ENCODE measurements at places on chromosomes 13 and 19.
A peak's percentile ranks its signal among the peaks of the same experiment; 100 is the strongest.

GRCh38 chr13:80276371-80277289 is 64.3 kb downstream of the SPRY2 start:
- no peak for DNase-seq

GRCh38 chr13:110984381-110984780 is 69.5 kb upstream of the ANKRD10 start:
- no peak for DNase-seq

GRCh38 chr19:45103508-45104319 is 10.7 kb downstream of the PPP1R37 start:
- DNase-seq: no peak

GRCh38 chr19:33298146-33298911 is 4.0 kb downstream of the CEBPA start:
- peak; percentile 52 for DNase-seq

- DNase-seq: peak; percentile 29
Observed at GRCh38 chr19:15296841-15297415, 35.4 kb downstream of the BRD4 start.

DNA sequence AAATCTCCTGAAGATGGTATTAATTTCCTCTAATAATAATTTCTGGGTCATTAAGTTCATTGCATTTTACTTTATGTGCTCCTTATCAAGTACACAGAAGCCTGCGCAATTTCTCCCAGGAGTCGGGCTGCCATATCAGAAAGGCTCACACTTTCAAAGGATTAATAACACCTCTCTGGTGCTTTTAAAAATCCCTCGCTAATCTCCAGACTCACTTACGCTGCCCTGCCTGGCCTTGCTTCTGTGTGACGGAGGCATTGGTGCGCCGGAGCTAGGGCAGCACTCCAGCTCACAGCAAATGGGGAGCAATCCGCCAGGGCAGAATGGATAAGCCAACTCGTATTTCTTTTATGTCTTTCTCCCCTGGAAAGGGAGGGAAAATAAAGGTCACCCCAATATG is 300.8 kb downstream of the EFNB2 start:
- DNase-seq: no peak

DNA sequence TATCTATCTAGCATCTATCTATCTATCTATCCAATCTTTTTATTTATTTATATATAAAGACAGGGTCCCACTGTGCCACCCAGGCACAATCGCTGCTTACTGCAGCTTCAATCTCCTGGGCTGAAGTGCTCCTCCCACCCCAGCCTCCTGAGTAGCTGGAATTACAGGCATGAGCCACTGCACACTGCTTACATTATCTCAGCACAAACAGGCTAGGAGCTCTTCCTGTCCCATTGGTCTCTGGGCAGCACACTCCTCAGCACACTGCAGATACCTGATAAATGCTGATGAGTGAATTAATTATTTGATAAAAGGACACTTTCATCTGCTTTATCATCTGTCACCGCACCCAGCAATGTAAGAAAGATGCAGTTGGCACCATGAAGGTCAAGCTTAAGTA is 16.1 kb downstream of the ZNF562 start:
- no peak for DNase-seq

DNA sequence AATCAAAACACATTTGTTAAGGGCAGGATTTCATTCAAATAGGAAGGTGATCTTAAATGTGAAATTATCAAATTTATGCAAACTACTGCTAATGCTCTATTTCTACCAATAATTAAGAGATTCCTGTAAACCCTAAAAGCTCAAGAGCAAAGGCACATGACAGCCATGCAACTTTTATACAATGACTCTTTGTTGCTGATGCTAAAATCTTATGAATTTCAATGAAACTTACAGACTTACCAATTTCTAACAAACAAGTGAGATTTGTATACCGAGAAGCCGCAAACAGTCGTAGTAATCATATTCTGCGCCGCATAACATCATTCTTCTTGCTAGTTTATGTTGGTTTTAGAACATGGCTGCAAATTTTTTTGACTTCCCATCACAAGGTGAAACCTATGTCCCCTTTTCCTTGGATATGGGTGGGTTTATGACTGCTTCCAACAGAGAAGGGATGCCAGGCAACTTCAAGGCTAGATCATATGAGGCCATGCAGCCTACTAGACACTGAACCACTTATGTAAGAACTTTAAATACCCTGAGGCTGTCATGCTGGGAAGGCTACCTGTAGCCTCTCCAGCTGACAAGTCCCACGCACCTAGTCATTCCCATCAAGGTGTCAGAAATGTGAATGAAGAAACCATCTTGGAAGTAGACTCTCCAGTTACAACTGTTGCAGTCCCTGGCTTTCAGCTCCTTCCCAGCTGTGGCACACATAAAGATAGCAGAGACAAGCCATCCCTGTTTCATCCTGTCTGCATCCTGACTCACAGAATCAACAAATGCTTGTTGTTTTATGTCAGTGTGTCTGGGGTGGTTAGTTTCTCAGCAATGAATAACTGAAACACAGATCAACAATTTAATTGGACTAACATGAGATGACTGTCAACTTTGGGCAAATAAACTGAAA is 42.0 kb downstream of the LNX2 start:
- DNase-seq: no peak

- DNase-seq: no peak
Observed at GRCh38 chr13:77048681-77049080, 21.7 kb upstream of the FBXL3 start.

DNA sequence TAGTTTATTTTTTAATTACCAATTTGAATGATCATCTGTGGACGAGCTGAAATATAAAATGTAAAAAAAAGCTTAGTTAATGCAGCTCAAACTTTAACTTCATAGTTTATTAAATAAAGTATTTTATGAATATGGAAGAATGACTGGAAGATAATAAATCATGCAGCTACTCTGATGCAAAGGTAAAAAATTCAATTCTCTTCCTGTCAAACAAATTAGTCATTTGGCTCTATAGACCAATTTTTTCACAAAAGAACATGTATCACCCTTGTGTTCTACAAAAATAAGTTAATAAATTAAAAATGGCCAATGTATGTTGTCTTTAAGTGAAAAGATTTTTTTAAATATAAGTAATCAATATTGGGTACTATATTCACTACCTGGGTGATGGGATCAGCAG is 26.2 kb downstream of the EXOSC8 start:
- DNase-seq: no peak

GRCh38 chr13:31129419-31129818 is 32.3 kb downstream of the HSPH1 start:
- DNase-seq: no peak

DNA sequence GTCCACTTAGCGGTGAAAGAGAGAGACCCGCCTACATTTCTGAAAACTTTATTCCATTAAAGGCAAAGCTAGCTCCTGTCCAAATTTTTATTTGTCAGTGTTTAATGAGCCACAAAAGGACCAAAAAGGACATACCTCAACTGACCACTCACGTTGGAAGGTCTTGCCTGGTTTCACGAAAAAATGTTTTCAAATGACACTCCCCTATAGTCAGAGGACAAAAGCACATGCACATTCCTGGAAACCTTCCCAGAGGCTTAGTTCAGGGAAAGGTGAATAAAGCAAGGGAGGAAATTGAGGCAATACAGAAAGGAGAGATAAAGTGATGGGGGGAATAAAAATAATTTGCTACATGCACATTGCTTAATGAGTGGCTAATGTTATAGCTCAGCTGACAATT is 55.6 kb downstream of the DOCK9 start:
- DNase-seq: no peak

GRCh38 chr19:7159105-7159933 is 89.8 kb downstream of the ZNF557 start:
- DNase-seq: no peak

DNA sequence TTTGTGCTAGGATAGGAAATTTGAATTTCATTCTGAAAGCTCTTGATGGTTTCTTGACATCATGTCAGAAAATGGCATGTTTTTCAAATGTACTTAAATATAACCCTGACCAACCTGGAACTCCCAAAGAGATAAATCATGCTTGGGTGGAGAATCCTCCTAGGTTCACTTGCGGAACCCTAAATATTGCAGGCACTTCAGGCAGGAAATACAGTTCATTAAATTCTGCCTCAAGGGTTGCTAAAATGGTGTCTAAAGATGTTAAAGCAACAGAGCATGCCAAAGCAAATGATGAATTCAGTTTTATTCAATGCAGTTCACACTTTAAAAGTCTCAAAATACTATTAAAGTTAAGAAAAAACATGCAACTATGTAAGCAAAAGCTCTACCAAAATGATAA is 415.9 kb downstream of the SLITRK6 start:
- DNase-seq: no peak

- peak; percentile 49 for DNase-seq
Observed at GRCh38 chr13:31045286-31046081, 113.0 kb downstream of the TEX26 start.

DNA sequence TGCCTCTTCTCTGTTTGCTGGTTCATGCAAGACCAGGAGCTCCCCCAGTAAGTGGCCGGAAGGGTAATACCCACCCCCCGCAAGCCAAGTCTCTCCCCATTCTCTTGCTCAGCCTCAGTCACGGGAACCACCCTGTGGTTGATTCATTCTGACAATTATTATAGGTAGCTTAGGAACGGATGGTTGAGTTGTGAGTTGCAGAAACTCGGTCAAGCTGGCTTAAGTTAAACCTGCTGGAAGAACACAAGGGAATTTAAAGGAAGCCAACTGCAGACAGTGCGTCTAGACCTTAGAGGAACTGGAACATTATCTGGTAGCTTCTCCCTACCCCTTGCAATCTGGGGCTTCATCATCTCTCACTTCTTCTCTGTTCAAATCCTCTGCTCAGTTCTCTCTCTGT is 8.9 kb downstream of the FPR1 start:
- no peak for DNase-seq

DNA sequence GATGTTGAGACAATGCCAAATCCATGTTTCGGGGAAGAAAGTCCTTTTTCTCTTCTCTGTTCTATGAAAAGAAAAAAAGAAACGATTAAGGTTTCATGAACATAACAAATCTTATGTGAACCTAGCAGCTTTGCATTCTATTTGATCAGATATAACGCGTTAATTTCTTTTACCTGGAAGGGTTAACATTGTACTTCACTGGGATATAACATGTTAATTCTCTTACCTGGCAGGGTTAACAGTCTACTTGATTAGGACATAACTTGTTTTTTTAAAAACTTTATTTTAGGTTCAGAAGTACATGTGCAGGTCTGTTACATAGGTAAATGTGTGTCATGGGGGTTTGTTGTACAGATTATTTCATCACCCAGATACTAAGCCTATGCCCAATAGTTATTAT is 68.8 kb downstream of the CPAMD8 start:
- no peak for DNase-seq

GRCh38 chr13:59346999-59347723 is 816.6 kb downstream of the DIAPH3 start:
- no peak for DNase-seq

DNA sequence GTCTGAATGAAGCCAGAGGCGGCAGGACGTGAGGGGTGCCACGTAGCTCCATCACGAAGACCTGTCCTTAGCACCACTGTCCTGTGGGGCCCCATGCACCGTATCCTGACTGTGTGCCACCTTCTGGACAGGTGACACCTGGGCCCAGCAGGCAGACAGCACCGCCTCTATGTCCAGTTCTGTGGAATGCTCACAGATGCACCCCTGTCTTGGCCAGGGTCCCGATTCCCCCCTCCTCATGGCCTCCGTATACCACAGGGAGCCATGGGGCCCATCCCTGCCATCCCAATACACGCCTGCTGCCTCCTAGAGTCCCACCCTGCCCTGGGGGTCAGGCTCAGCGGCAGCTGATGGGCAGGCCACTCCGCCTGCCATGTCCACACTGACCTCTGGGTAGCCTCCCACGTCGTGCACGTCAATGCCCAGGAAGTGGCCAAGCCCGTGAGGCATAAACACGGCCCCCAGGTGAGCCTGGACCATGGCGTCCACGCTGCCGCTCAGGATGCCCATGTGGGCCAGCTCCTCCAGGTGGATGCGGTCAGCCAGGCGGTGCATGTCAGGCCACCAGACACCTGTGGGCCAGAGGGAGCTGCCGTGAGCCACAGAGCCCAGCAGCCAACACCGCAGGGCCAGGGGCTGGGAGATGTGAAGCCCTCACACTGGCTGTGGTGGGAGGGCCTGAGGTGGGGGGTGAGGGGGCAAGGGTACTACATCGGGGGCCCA is 17.6 kb downstream of the CEBPG start:
- DNase-seq: no peak

DNA sequence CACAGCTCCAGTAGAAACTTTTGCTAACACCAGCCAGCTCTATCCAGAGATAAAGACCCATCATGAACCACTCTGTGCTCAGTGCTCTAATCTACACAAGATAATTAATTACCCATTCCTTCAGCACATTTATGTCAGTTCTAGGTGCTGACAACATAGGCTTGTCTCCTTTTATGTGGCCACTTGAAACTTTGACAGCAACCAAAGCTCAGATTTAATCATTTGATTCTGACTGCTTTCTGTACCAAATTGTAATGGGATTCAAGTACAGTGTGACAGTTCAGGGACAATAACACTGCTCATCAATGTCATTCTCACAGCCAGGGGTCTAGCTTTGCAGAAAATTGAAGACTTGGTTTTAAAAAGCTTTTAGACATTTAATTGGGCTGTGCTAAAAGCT is 266.6 kb downstream of the KCTD12 start:
- DNase-seq: no peak

GRCh38 chr13:74015137-74015536 is 119.1 kb downstream of the KLF12 start:
- DNase-seq: no peak
